ENCODE measurements at places on chromosomes 7 and 10.

DNA sequence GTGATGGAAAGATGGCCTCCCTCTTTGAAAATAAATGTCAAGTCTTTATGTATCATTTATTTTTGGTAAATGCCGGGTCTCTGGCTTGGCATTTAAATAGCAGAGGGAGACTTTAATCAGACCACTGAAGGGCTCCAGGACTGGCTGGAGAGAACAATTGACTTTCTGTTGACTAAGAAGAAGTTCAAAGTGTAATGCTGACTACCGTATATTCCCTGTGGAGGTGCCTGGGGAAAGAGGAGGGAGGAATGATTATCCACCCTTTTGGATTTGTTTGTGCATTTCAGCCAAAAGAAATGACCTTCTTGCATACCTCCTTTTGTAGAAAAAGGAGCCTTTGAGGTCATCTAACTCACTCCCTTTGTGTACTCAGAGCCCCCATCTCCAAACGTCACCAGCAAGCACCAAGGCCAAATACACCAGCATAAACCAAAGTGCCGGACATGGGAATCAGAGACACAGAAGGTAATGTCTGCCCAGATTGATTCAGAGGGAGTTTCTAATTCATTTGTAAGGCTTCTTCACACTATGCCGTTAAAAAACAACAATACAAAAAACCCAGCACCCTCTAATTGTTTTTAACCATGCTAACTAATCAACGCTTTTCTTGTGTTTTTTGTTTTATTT, 75.2 kb downstream of the PRLHR start:
- no peak for DNase-seq

DNA sequence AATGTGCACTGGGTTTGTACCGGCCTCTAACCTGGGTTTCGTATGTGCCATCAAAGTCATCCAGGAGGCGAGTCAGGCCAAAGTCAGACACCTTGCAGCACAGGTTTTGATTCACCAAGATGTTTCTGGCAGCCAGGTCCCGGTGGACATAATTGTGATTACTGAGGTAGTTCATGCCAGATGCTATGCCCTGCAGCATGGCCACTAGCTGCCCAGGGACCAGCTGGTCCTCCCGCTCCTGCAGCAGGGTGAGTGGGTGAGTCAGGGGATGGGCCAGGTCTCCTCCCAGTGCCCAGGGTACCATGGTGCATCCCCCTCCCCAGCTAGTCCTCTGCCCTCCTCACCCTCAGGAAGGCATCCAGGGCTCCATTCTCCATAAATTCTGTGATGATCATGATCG, 13.6 kb downstream of the ZYX start:
- DNase-seq = no peak

DNA sequence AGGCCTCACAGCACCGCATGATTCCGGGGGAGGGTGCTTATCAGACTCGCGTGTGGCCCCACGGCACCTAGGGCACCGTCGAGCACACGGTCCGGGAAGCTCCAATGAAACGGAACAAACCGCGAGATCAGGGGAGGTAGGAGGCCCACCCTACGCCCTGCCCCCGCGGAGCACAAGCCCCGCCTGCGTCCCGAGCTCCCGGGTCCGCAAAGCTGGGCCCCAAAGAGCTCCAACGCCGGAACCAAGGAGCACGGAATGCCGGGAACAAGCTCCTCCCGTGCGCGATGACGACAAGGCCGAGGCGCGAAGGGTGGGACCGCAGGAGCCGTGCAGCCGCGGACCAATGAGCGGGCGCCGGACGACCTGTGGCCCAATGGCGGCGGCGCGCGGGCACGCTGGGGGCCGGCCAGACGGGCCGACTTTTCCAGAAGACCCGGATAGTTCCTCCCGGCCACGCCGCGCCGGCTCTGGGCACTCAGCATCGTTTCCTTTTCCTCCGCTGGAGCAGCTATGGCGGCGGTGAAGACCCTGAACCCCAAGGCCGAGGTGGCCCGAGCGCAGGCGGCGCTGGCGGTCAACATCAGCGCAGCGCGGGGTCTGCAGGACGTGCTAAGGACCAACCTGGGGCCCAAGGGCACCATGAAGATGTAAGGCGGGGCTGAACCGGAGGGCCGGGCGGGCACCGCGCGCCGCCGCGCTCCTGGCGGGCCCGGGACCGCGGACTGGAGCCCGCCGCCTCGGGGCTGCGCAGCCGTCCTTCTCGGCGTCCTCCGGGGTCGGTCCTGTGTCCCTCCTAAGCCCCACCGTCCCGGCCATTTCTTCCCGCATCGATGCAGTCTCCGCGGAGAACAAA, at the start of the genes CCT6A and PSPH:
TSS of gene CCT6A (plus strand) at position 427 of the 853 bp plus-strand sequence. CDS start at position 511, 84 bp downstream.
TSS of gene PSPH (minus strand) at position 106 of the 853 bp plus-strand sequence. CDS start 30,232 bp downstream, outside the sequence.
- DNase-seq = peak; percentile 89

DNA sequence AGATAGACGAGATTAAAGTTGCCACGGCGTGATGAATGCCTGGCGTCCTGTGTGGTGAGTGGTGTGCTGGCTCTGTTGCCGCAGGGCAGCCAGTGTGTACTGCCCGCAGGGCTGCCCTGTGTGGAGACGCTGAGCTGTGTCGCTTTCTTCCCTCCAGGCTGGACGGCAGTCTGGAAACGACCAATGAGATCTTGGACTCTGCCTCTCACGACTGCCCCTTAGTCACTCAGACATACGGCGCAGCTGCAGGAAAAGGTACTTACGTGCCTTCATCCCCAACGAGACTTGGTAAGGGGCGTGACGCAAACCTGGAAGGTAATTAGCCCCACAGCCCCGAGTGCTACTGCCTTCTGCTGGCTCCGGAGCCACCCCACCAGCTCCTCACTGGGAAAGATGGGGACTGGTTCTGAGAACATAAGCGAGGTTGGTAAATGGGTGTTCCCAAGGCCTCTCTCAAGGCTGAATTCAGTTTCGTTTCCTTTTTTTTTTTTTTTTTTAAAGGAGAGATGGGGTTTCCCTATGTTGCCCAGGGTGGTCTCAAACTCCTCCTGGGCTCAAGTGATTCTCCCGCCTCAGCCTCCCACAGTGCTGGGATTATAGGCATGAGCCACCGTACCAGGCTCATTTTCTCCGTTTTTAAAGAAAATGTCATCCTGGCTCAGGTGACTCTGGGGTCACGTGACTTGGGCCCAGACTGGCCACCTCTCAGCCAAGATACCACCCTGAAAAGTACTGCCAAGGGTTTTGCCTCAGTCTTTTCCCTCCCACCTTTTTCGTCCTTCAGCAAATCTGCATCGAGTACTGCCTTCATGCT, 39.6 kb downstream of the WIPI2 start:
- DNase-seq = no peak

DNA sequence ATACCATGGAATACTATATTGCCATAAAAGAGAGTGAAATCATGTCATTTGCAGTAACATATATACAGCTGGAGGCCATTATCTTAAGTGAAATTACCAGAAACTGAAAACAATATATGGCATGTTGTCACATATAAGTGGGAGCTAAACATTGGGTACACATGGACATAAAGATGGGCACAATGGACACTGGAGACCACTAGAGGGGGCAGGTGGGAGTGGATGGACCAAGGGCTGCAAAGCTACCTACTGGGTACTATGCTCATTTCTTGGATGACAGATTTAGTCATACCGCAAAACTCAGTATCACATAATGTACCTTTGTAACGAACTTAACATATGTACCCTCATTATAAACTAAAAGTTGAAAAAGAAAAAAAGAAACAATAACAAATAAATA, 1167.6 kb downstream of the NXPH1 start:
- DNase-seq = no peak

GRCh38 chr7:33982425-33982786, 77.1 kb downstream of the BMPER start:
- DNase-seq = no peak

GRCh38 chr10:83886871-83887270, 252.4 kb upstream of the GHITM start:
- DNase-seq = no peak

DNA sequence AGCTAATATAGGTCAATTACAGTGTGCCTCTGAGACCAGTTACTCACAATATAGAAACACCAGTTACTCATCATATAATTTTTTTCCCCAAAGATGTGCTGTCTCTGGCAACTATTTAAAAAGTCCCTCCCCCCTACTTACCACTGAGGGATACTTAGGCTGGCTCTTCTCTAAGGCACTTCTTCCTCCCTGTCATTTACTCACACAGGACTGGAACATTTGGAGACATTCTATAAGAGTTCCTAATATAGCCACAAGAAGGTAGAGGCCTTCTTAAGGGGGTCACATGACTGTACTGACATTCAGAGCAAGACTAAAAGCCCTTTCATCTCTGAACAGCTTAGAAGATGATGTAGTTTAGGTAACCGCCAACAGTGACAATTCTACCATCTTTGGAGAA, 44.4 kb upstream of the SLIT1 start:
- DNase-seq = no peak

GRCh38 chr7:149776289-149776688, 2.9 kb upstream of the ZNF467 start:
- DNase-seq = no peak

- no peak for DNase-seq
Observed at GRCh38 chr10:100996678-100997359, 2.8 kb upstream of the LZTS2 start.

DNA sequence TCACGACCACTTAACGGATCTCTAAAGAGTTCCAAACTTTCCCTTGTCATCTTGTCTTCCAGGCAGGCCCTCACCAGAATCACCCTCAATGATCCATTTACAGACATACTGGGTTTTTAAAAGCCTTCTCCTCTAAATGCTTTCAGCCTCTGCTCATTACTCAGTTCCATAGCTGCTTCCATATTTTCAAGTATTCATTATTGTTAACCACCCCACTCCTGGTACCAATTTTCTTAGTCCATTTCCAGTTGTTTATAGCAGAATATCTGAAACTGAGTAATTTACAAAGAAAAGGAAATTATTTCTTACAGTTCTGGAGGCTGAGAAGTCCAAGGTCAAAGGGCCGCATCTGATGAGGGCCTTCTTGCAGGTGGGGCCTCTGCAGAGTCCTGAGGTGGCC, 56.5 kb upstream of the NKX6-2 start:
- no peak for DNase-seq

- DNase-seq = no peak
Observed at GRCh38 chr10:61892961-61893360, 8.5 kb upstream of the ARID5B start.

DNA sequence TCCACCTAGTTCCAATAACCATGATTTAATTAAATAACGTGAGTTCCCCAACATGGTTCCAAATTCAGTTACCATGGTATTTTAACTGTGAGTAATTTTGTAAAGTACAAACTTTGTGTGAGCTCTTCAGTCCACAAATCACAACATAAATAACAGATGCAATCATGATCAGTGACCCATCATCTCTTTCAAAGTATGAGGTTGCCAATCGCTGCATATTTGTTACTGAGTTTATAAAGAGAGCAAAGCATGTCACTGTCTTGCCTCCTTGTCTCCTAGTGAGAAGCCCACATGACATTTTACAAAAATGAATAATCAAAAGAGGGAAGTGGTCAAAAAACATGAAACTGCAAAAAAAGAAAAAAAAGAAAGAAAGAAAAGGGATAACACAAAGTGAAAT, 69.1 kb upstream of the PDSS1 start:
- DNase-seq = no peak

GRCh38 chr7:117673839-117674238, 194.0 kb downstream of the CFTR start:
- DNase-seq = no peak

- no peak for DNase-seq
Observed at GRCh38 chr10:79407811-79408795, 37.3 kb downstream of the ZCCHC24 start.

DNA sequence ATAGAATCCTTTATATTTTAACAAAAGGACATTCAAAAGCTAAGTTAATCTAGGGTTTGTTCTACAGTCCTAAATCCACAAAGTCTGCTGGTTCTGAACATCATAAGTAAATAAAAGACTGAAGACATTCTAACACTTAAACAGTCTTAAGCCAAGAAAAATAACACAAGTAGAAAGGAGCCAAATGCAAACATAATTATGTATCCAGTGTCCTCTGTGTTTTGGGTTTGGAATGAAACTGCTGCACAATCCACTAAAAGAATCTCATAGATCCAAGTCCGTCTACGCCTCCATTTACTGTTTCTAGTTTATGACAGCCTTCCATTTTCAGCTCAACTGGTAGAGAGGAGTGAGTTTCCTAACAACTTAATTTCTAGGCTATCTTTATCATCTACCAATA, 623.6 kb upstream of the FZD8 start:
- no peak for DNase-seq

- DNase-seq = no peak
Observed at GRCh38 chr7:2956526-2957368, 86.9 kb downstream of the CARD11 start.

DNA sequence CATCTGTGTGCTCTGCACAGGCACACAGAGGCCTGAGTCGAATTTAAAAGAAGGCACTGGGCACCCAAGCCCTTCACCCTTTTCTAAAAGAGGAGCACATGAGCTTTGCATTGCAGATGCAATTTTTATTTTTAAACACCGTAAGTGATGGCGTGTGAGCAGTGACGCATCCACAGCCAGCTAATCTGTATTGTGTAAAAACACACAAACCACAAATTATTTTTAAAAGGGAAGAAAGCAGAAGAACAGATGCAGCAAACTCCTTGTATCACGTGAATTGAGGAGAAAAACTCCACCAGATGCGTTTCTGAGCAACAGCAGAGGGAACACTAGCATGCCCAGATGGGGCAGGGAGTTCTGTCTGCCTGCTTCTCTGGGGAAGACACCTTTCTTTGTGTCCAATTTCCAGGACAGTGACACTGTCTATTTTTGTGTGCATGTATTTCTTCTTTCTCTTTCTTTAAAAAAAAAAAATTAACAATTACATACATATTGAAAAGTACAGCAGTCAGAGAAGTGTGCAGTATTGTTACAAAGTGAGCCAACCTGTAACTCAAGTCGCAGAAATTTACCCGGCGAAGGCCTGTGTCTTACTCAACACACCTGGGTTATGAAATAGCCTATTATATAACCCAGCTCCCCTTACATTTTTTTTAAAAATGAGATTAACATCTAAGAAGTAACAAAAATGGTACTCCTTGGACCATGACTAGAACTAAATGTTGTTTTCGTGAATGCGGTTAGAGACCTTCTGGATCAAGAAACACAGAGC, 39.2 kb downstream of the EEPD1 start:
- no peak for DNase-seq

GRCh38 chr10:25877296-25877695, 56.7 kb upstream of the MYO3A start:
- no peak for DNase-seq

- DNase-seq = no peak
Observed at GRCh38 chr10:88080213-88080612, 216.8 kb downstream of the PTEN start.

GRCh38 chr7:117955046-117955445, 81.8 kb upstream of the CTTNBP2 start:
- DNase-seq = no peak
